ENCODE measurements at places on chromosomes 5 and 9. TPM values are rescaled to one million over a fixed set of nuclear protein-coding genes. Genes with fewer than 3 reads are reported as not detected.

TUBB4B gene
- 779 TPM for total RNA-seq

- DNase-seq: no peak
Observed at GRCh38 chr5:169736653-169737052, 99.6 kb downstream of the DOCK2 start.

GRCh38 chr9:133458643-133459312 lies 1.0 kb upstream of the CACFD1 start:
- no peak for DNase-seq

- DNase-seq: peak; percentile 69
Observed at GRCh38 chr5:76867827-76868693, 18.2 kb downstream of the S100Z start.

GRCh38 chr5:74418709-74419108 lies 221.8 kb downstream of the ENC1 start:
- DNase-seq: peak; percentile 58

DNA sequence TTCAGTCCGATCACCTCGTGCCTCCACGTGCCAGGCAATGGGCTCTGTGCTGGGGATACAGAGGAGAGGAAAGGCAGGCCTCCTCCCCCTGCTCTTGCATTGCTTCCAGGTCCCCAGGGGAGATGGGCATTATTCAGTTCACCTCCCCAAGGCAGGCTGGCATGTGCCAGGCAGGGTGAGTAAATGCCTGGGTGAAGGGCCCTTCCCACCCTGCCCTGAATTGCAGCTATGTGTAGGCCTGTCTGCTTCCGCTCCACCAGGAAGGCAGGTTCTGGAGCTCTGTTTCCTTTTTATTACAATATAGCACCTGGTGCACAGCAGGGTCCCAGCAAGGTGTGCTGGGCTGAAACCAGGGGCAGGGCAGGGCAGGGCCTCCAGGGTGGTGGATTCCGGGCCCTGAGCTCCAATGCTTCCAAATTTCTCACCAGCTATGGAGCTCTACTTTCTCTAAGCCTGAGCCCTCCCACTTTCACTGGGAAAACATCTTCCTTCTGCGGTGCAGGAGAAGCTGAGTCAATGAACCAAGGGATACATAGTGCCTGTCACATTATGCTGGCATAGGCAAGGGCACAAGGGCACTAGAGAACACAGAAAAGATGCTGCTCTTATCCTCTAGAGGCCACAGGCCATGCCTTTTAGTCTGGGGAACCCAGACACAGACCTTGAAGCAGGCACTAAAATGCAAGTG lies 42.0 kb downstream of the SHB start:
- DNase-seq: no peak

DNA sequence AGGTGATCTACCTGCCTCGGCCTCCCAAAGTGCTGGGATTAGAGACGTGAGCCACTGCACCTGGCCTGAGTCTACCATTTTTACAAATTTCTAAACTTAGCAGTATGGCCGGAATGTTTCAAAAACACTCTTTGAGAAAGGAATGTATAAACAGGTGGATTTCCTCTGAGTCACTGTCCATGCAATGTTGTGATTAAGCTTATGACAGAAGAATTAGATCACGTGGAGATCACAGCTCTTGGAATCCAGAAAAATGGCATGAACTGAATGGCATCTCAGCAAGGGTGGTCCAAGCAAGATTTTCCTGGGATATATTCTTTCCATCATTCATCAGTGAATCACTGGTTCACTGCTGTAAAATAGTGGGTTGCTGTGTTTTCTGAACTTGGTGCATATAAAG lies 865.0 kb downstream of the PTPRD start:
- DNase-seq: no peak

DNA sequence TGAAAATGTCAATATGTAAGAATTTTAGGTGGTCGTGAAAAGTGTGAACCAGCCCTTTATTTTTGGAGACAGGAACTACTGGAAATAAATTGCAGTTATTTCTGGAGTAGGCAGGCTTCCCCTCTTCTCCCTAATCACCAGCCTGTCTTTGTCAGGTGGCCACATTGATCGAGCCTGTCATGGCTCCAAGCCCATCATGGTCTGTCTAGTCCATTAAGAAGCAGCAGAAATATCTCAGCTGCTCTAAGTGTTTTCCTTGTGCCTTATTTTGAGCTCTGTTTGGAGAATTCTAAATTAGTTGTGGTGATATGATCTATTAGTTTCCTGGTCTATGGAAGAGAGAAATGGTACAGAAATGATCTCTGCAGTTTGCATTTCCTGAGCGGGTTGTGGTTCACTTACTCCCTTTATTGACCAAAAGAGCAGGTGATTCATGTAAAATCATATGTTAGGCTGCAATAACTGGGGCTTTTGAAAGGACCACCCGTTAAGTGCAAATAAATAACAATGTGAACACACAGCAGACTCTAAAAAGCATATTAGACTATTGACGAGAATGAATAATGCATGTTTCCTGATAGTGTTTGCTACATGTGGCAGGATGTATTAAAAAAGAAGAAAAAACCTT lies 42.3 kb downstream of the BASP1 start:
- DNase-seq: no peak

DNA sequence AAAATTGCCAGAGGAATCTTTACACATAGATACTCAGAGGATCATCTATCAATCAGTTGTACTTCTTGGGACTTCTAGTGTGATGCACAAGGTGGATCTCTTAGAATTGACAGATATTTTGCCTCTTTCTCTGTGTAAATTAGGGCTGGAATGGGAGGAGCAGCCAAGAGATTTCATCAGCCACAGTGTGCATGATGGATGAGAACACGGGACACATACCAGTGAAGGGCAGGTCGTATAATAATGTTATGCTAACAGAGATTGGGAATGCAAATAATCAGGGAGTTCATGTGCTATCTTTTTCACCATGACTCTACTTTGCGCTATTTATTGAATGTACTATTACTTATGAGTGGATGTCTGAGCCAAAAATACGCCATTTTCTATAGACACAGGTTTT lies 43.3 kb upstream of the ISOC1 start:
- DNase-seq: no peak

DNA sequence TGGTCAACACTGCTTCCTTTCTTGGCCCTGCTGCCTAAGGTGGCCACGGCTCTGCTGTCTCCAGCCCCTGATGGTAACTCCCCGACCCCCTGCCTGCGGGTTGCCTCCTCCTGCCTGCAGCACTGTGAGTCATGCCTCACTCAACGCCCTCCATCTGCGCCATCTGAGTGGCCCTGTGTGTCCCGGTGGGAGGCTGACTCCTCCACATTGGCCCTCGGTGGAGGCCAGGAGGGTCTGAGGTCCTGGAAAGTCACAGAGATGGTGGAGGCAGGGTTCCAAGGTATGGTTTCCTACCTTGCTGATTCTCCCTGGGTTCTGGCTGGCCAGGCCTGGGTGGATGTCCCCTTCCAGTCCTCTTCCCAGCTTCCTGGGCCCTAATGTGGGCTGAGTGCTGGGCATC lies 64.5 kb upstream of the ADAMTS2 start:
- DNase-seq: no peak

Data from colonic mucosa (tissue), 4 donors.